ENCODE measurements at places on chromosomes 6 and 20. TPM values are rescaled to one million over a fixed set of nuclear protein-coding genes. Genes with fewer than 3 reads are reported as not detected.

DNA sequence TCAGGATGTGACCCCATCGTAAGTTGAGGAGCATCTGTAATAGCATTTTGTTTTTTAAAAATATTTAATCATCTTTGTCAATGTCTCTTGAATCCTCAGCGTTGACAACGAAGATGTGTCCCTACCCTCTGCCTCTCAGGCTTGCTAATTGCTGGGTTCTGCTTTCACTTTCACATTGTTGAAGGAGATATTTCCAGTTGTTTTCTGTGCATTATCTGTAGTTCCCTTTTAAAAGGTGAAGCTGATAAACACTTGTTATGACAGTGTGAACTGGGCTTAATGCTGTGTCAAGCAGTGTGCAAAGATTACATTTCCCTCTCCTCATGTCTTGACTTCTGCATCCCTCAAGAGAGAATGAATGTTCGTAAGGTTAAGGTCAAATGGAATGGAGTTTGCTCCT is 54.9 kb downstream of the CSE1L start:
- H3K36me3 ChIP-seq = no peaks in the 10 kb centered on the region
- no peaks in the 10 kb centered on the region for H3K4me1 ChIP-seq
- no peak overlapping the region for H3K4me3 ChIP-seq
- no peaks in the 10 kb centered on the region for H3K27me3 ChIP-seq
- no peak overlapping the region for H3K27ac ChIP-seq

- H3K4me1 ChIP-seq = no peaks in the 10 kb centered on the region
- H3K36me3 ChIP-seq = no peaks in the 10 kb centered on the region
- no peaks in the 10 kb centered on the region for H3K27me3 ChIP-seq
- H3K27ac ChIP-seq = no peak overlapping the region
- no peak overlapping the region for H3K4me3 ChIP-seq
Measured at GRCh38 chr20:2168946-2169345, 67.3 kb downstream of the STK35 start.

- H3K4me1 ChIP-seq = no peaks in the 10 kb centered on the region
- no peaks in the 10 kb centered on the region for H3K27me3 ChIP-seq
- DNase-seq = no peak
Measured at GRCh38 chr20:25444556-25444955, 37.1 kb downstream of the GINS1 start.

DNA sequence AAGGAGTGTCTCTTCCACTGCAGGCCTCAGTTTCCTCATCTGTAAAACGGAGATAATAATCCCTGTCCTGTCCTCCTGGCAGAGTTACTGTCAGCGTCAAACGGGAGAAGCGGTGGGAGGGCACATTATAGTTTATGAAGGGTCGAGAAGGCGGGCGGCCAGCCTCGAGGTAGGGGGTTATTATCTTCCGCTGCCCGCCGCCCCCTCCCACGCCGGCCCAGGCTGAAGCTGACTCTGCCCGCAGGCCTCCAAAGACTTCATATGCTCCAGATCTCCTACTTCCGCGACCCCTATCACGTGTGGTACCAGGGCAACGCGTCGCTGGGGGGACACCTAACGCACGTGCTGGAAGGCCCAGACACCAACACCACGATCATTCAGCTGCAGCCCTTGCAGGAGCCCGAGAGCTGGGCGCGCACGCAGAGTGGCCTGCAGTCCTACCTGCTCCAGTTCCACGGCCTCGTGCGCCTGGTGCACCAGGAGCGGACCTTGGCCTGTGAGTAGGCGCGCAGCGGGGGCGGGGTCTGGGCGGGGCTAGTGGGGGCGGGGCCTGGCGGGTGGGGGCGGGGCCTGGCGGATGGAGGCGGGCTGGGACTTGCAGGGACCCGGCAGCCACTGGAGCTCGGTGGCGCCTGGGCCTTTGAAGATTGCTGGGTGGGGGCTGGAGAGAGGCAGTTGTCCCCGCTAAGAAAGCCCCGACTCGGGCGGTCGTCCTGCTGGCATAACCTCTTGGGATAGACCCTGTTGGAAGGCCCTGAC is 2.8 kb downstream of the PROCR start:
- no peak overlapping the region for H3K4me3 ChIP-seq
- no peaks in the 10 kb centered on the region for H3K36me3 ChIP-seq
- H3K27ac ChIP-seq = peak overlapping the region; percentile 82
- H3K27me3 ChIP-seq = no peaks in the 10 kb centered on the region

- H3K27ac ChIP-seq = no peak overlapping the region
- H3K27me3 ChIP-seq = no peaks in the 10 kb centered on the region
- DNase-seq = no peak
- no peak overlapping the region for H3K4me3 ChIP-seq
Measured at GRCh38 chr6:104771258-104771832, 88.4 kb downstream of the HACE1 start.

DNA sequence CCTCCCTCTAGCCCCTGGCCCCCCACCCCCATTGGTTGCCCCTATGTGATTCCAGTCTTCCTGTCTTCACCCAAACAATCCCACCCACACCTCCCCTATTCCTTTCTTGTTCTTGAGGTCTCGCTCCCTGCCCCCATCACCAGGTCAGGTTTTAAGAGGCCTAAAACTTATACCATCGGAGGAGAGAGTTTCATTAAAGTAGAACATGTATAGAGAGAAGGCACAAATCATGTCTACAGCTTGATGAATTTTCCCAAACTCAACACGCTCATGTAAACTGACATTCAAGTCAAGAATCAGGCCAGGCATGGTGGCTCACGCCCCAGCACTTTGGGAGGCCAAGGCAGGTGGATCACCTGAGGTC is 44.5 kb downstream of the TGM2 start:
- H3K36me3 ChIP-seq = no peaks in the 10 kb centered on the region
- no peak for DNase-seq
- H3K4me1 ChIP-seq = peaks cover 7% of the 10 kb centered on the region
- H3K4me3 ChIP-seq = no peak overlapping the region
- no peaks in the 10 kb centered on the region for H3K27me3 ChIP-seq
- H3K27ac ChIP-seq = peak overlapping the region; percentile 83

DNA sequence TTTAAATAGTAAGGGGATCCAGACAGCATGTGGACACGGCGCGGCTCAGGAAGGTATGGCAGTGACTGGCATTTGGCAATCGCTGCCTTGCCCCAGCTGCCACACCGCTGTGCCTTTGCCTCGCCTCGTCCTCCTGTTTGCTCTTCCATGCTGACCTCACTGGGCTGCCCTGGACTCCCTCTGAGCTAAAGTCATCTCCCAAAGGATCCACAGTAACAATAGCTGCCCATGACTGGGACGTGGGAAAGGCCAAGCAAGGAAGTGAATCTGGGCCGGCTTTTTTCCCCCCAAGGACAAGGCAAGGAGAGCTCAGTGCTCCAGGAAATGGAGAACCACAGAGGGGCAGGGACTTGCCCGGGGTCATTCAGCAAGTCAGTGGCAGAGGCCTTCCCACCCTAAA is 48.1 kb downstream of the JPH2 start:
- no peak for DNase-seq
- peak overlapping the region; percentile 96 for H3K27ac ChIP-seq
- H3K36me3 ChIP-seq = no peaks in the 10 kb centered on the region
- no peak overlapping the region for H3K4me3 ChIP-seq
- no peaks in the 10 kb centered on the region for H3K27me3 ChIP-seq

GRCh38 chr6:1076531-1077459 is 235.1 kb upstream of the FOXQ1 start:
- no peak overlapping the region for H3K27ac ChIP-seq
- no peaks in the 10 kb centered on the region for H3K4me1 ChIP-seq
- H3K27me3 ChIP-seq = no peaks in the 10 kb centered on the region
- DNase-seq = no peak
- H3K4me3 ChIP-seq = no peak overlapping the region
- no peaks in the 10 kb centered on the region for H3K36me3 ChIP-seq

ETV7 gene
- total RNA-seq = not detected

DEFB132 gene
- not detected for total RNA-seq

C20orf202 gene
- 0.73 TPM for total RNA-seq

CDC40 gene
- 25.1 TPM for total RNA-seq

MLN gene
- total RNA-seq = not detected

Measured in uterus (tissue), 4 donors.